GOT3 (cell line): ENCODE measurements at places on chromosomes 6 and 20.

GRCh38 chr6:116443105-116443504 is 18.1 kb upstream of the CALHM6 start:
- no peak for DNase-seq

GRCh38 chr6:5205877-5206850 is 54.6 kb downstream of the LYRM4 start:
- DNase-seq, result no peak

- no peak for DNase-seq
Observed at GRCh38 chr6:90730151-90730673, 143.3 kb upstream of the MAP3K7 start.

DNA sequence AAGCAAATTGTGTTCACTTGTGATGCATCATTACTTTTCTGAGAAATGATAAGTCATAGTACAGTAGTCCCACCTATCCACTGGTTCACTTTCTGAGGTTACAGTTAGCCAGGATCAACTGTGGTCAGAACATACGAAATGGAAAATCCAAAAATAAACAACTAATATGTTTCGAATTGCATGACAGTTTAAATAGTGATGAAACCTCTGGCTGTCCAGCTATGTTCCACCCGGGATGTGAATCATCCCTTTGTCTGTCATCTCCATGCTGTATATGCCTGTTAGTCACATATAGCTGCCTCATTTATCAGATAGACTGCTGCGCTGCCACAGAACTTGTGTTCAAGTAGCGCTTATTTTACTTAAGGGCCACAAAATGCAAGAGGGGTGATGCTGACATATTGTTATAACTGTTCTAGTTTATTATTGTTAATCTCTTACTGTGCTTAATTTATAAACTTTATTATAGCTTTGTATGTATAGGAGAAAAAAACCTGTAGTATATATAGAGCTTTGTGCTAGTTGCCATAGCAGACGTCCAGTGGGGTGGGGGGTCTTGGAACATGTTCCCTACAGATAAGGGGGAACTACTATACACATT is 29.2 kb downstream of the AFDN start:
- no peak for DNase-seq

GRCh38 chr6:40573221-40573620 is 13.9 kb downstream of the LRFN2 start:
- no peak for DNase-seq

- no peak for DNase-seq
Observed at GRCh38 chr6:13838616-13839015, 24.3 kb upstream of the MCUR1 start.

DNA sequence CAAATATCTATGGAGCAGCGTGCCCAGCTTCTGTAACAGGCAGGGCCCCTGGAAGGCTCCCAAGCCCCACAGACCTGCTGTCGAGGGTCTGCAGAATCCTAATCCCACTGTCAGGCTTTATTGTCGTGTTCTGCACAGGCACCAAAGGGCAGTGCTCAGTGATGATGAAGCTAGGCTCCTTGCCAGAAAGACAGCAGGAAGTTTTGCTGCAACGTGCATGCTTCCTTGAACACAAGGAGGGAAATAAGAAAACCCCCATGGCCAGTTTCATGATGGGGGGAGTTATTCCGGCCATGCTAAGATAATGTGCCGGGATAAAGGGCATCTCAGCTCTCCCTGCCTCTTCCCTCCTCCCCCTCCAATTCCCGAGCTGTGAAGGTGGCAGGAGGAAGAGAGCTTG is 109.4 kb upstream of the KCNG1 start:
- DNase-seq, result no peak

DNA sequence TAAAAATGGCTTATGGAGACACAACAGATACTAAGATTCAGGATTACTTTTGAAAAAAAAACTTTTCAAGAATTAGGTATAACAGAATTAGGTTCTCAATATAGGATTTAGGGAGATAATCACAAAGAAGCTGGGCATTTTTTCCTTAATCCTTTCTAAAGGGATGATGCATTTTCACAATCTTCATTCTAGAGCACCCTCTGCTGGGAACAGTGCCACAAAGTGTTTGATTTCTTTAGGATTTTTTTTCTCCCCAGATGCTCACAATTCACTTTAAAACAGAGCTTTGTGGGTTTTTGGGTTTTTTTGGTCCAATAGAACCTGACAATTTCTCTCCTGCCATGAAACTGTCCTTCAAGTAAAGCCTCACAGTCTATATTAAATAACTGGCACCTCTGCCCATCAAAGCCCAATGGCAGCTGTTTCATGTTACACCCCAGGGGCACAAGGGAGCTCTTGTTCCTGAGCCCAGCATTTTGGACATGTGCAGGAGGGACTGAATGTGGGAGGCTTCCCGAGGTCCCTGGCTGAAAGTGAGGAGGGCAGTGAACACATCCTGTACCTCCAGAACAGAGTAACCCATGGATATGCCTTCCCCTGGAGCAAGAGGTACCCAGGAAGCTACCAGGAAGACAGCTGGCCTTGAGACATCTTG is 39.7 kb downstream of the PREP start:
- DNase-seq, result no peak

DNA sequence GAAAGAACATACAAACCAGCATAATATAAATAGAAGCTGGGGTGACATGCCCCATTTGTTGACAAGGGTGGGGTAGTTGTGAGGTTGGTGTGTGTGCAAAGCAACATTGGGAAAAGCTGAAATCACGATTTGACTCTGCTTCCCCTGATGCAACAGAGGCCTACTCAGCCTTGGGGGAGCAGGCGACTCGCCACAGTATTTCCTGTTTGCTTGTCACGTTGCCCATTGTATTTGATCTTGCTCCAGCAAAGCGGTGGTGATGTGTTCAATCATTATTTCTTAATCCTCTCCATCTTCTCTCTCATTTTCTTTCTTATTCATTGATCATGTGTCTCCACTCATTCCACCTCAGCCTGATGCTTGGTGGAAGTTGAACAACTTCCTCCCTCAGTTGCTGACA is 165.8 kb upstream of the CITED2 start:
- no peak for DNase-seq

GRCh38 chr20:32537657-32538525 is 47.2 kb downstream of the NOL4L start:
- DNase-seq, result no peak

- no peak for DNase-seq
Observed at GRCh38 chr6:31878726-31879125, at the start of gene SLC44A4. TSS of gene SLC44A4 (minus strand) at chr6:31878997. CDS start at chr6:31878980, 17 bp downstream.

DNA sequence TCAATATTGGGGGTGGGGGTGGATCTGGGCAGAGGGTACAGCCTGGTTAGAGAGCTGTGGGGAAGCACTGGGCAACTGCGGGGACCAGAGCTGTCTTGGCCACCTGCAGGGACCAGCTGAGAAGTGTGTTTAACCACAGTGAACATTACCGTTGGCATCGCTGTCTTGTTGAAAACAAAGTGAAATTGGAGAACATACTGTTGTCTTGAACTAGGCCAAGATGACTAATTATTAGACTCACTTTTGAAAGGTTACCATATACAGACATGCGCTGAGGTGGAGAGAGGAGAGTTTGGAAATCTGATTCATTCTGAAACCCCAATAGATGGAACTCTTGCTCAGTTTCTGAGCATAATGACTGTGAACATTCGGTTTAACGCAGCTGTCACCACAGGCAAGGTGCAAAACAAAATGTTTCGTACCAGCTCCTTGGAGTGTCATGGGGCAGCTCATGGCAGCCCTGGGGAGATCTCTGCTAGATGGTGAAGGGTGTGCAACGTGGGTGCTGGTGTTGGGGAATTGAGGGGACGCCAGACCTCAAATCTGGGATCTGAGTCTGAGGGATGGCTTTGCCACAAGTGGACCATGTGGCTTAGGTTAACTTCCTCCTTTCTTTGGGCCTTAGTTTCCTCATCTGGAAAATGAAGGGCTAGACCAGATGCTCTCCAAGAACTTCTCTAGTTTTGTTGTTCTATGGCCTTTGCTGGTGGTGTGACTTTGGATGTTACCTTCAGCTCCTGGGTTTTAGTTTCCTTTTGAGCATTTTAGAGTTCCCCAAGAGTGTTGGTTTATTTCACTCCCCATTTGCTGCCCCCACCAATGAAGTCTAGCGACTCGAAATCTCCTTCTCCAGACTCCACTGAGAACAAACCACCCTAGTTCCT is 24.6 kb upstream of the GTSF1L start:
- no peak for DNase-seq

- DNase-seq, result no peak
Observed at GRCh38 chr6:1709234-1709641, 99.5 kb downstream of the FOXC1 start.

GRCh38 chr6:83464381-83465140 is 33.7 kb upstream of the ME1 start:
- DNase-seq, result no peak

DNA sequence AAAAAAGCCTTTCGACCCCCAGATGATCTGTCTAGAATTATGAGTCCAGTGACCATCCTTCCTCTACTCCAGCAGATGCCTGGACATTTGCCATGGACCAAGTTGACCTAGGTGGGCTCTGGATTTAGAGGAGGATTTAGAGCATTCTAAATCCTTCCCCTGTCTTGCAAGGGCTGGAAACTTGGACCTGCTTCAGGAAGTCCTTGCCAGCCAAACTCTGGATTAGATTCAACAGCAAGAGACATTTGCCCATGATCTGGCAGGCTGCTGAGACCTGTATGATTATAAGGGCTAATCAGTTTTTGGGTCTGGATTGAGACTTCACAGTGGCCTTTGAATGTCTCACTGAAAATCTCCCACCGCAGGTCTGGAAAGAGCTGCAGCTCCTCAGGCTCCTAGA is 13.1 kb upstream of the HDGFL1 start:
- DNase-seq, result no peak

DNA sequence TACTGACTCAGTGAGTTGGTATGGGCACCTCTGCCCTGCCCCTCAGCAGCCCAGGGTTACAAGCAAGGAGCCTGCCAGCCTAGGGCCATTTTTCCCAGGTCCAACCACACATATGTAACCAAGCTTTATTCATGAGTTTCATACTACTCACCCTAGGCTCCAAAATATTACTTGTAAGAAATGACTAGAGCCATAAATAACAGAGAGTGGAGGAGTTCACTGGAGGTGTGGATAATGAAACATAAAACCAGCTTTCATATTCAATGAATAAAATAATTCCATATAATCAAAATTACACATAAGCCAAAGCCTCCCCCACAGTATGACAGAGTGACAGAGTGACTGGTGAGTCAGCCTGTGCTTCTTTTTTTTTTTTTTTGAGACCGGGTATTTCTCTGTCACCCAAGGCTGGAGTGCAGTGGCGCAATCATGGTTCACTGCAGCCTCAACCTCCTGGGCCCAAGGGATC is 229.8 kb upstream of the SASH1 start:
- no peak for DNase-seq

DNA sequence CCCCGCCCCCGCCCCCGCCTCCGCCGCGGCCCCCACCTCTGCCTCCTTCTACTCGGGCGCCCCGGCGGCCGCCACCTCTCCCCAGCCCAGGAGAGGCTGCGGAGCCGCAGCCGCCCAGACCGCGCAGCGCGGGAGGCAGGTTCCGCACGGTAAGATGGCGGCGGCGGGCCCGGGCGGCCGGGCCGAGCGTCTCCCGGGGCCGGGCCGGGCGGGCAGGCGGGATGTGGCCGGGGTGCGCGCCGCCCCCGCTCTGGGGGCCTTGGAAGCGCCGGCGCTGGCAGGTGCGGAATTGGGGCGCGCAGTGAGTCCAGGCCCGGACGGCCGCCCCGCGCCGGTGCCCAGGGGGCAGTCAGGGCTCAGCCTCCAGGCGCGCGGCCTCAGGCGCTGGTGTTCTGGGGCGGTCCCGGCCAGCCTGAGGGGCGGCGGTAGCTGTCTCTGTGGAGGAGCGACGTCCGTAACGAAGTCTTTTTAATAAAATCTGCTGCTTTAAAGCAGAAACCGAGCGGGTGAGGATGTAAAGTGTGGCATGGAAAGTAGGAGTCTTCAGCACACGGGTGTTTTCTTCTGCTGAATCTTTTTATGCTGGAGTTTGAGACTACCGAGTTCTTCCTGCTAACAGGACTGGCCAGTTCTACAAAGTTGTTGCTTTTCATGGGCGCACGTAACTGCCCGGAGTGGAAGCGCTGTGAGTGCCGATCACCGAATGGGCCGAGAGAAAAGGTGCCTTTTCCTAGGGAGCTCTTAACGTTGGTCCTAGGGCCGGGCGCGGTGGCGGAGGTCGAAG is at the start of gene GID8:
GID8 (plus strand) TSS at position 43 of the 784 bp plus-strand sequence. CDS start 3,356 bp downstream, outside the sequence.
- DNase-seq, result peak; percentile 23

DNA sequence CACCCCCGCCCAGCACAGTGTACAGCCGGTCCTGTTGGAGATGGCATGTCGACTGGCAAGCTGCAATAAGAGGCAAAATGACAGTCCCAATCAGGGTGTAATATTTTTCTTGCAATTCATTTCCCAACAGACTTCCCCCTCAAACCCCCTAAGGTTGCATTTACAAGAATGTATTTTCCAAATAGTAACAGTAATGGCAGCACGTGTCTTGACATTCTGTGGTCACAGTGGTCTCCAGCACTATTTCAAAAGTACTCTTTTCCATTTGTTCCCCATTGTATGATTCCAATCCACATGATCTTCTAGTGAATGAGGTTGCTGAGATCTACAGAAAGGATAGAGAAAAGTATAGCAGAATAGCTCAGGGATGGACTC is 97.8 kb upstream of the CARMIL1 start:
- DNase-seq, result no peak

DNA sequence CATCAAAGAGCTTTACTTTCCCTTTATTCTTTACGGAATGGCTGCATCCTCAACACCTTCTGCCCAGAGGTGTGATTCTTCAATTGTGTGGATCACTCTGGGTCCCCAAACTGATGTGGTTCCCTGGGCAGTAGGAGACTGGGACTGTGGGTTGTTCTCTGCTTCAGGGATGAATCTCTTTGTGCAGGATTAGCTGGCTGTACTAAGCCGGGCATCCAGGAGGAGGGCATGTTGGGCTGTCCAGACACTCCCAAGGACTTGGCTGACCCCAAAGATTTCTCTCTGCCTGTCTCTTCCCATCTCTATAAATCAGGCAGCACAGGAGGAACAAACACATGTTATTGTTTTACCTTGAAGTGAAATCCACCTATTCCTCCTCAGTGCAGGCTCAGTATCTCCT is 15.3 kb downstream of the FARS2 start:
- no peak for DNase-seq

DNA sequence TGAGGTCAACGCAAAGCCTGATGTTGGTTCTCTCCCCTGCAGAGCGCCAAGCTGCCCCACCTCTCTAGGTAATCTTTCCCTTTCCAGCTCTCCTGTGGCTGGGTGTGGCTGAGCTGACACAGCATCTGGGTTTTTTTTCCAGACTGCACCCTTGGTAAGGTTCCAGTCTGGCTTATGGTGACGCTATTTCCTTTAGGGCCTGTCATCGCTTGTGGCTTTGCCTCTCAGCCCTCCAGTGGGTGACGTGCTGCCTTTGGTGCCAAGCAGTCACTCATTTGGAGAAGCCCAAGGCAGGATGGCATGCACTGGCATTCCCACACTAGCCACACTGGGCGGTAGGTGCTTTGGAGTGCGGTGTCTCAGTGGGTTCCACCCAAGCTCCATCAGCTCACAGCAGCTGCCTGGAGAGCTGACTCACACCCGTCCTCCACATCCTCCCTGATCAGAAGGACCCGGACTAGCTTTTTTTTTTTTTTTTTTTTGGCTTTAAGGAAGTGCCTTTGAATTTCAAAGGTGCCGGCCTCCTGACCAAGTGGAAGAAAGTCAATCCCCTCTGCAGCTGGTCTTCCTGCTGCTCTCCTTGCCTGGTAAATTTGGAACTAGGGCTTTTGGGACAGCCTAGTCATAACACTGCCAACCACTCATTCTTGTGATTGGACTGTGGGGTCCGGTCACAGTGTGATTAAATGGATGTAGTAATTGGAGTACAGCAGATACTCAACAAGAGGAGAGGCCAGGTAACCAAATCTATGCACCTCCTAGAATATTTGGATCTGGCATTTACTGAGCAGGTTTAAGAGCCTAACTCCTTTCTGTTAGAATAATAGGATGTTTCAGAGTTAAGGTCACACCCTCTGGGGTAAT is 153.6 kb downstream of the CD83 start:
- DNase-seq, result no peak
